ENCODE measurements at places on chromosomes 6 and 20. TPM values are rescaled to one million over a fixed set of nuclear protein-coding genes. Genes with fewer than 3 reads are reported as not detected.

The BPIFA3 gene
- total RNA-seq, result not detected

The CHRNA4 gene
- total RNA-seq, result 1.7 TPM

The PLTP gene
- 22.7 TPM for total RNA-seq

The BANF2 gene
- not detected for total RNA-seq

The CENPW gene
- 1.9 TPM for total RNA-seq

The CCN2 gene
- 141 TPM for total RNA-seq

The PAK5 gene
- total RNA-seq, result not detected

The EIF6 gene
- total RNA-seq, result 69.7 TPM

The BYSL gene
- 6.1 TPM for total RNA-seq

The PDYN gene
- not detected for total RNA-seq

The RSPH4A gene
- 1.5 TPM for total RNA-seq

The SMLR1 gene
- total RNA-seq, result not detected

The THBS2 gene
- total RNA-seq, result 17.8 TPM

The DACT2 gene
- total RNA-seq, result not detected

The KIF13A gene
- total RNA-seq, result 58.3 TPM

The PMEPA1 gene
- 6.5 TPM for total RNA-seq
